ENCODE measurements at places on chromosomes 6 and 20.

DNA sequence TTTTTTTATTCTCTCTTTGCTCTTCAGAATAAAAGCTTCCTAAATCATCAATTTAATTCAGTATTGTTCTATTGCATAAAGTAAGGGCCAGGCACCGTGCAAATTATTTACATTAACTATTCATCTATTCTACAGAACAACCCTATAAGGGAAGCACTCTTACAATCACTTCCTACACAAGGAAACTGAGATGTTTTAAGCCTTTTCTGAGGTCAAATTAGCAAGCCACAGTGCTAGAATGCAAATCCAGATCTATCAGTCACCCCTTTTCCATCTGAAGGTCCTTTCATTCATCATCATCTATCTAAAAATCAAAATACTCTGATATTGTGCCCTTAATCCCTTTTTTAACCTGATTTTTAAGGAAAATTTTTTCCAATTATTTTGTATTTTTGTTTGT is 31.2 kb downstream of the FRK start:
- no peak for DNase-seq

GRCh38 chr6:75065523-75065922 is 140.3 kb downstream of the COL12A1 start:
- no peak for DNase-seq

GRCh38 chr20:4151991-4152695 is 136.8 kb upstream of the RNF24 start:
- no peak for DNase-seq

- DNase-seq, result no peak
Observed at GRCh38 chr6:25868436-25869183, 5.4 kb downstream of the SLC17A3 start.

GRCh38 chr20:56779452-56780143 is 150.5 kb downstream of the TFAP2C start:
- DNase-seq, result no peak

- no peak for DNase-seq
Observed at GRCh38 chr6:10976571-10976970, 67.5 kb downstream of the ELOVL2 start.

DNA sequence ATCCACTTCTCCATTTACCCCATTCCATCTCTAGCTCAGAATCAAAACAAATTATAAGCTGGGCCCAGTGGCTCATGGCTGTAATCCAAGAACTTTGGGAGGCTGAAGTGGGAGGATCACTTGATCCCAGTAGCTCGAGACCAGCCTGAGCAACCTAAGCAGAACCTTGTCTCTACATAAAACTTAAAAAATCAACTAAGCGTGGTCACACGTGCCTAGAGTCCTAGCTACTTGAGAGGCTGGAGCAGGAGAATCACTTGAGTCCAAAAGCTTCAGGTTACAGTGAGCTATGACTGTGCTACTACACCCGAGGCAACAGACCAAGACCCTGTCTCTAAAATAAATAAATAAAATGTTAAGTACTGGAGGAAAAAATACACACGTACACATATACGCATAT is 74.7 kb upstream of the RUNX2 start:
- no peak for DNase-seq

DNA sequence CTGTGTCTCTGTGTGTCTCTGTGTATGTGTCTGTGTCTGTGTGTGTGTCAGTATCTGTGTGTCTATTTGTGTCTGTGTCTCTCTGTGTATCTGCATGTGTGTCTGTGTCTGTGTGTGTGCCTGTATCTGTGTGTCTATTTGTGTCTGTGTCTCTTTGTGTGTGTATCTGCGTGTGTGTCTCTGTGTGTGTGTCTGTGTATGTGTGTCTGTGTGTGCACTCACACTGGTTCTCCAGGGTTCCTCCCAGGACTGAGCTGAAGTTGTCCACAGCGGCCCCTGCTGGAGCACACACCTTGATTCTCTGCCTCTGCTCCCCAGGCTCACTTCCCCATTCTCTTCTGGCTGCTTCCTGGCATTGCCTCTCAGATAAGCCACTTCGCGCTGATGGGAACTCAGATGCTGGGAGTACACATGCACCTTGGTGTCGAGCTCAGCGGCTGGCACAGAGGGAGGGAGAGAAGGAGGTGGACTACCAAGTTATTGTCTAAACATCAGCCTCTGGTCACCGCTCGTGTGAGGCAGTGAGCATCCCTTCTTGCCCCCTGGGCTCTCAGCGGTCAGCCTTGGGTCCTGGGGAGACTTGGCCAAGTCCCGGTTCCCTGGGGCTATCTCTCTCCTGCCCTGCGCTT is 104.9 kb upstream of the NXT1 start:
- peak; percentile 45 for DNase-seq

GRCh38 chr20:39800111-39800510 is 838.0 kb downstream of the DHX35 start:
- peak; percentile 17 for DNase-seq

DNA sequence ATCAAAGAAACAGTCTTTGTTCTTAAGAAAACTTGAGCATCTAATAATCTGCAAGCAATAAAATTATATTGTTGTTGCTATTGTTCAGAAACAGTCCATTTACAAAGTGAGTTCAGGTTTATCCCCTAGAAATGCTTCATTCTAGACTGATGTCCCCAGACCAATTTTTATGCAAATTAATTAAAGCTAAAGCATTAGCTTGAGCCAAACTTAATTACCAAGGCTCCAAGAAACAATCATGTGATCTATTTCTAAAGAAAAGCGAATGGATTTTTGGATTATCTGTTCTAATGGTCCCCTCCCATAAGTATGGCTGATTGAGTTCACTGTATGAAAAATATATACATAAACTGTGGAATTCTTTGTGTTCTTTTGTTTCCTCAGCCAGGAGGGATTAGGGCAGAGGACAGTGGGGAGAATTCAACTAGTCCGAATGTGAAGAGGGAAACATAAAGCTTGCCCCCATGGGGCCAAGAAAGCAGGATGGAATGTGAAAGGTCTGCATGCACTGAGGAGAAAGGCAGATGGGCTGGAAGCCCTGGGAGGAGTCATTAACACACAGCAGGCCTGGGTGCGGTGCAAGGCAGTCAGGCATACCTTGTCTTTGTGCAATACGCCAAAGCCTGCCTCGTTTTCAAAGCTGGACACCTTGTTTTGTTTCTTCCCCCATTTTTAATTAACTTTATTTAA is 597.1 kb downstream of the KIF16B start:
- no peak for DNase-seq

Measured in GM19239 (cell line).